ENCODE measurements at places on chromosomes 1 and 21. TPM values are rescaled to one million over a fixed set of nuclear protein-coding genes. Genes with fewer than 3 reads are reported as not detected.

Gene PPM1J
- total RNA-seq: 0.10 TPM

DNA sequence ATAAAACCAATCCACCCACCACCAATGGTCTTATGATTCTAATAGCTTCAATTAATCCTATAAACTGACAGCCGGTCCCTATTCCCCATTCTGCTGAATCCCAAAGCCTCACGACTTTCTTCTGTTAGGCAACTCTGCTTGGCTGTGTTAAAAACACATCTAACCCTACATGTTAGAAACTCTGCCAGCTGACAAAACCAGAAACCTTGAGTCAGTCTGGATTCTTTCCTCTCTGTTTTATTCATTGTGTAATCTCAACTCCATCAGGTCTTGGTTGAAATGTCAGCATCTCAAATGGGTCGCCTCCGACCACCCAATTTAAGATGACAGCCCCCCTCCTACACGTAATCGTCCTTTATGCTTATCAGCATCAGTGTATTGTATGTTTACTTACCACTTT lies 312.1 kb downstream of the DISC1 start:
- no peak for DNase-seq

GRCh38 chr1:244330318-244330625 lies 121.4 kb downstream of the ADSS2 start:
- DNase-seq: no peak

DNA sequence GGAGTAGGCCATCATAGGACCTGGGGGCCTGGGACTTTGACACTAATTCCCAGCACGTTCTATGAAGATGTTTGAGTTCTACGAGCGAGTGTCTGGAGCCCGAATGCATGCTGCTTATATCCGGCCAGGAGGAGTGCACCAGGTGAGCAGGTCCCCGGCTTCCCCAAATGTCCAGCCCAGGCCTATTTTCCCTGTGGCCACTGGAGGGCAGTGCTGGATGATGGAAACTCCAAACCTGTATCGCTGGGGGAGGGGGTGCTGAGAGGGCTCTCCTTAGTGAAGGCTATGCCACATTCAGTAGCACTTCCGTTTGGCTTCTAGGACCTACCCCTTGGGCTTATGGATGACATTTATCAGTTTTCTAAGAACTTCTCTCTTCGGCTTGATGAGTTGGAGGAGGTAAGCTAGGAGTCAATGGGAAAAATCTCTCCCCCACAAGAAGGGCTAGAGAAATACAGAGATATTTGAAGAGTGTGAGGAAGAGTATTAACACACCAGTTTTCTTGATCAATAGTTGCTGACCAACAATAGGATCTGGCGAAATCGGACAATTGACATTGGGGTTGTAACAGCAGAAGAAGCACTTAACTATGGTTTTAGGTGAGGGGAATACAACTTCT lies 5.2 kb upstream of the FCER1G start:
- DNase-seq: peak; percentile 63

- peak; percentile 8 for DNase-seq
Measured at GRCh38 chr1:199687321-199687720, 340.2 kb upstream of the NR5A2 start.

GRCh38 chr21:39645331-39645730 lies 32.6 kb downstream of the B3GALT5 start:
- no peak for DNase-seq

DNA sequence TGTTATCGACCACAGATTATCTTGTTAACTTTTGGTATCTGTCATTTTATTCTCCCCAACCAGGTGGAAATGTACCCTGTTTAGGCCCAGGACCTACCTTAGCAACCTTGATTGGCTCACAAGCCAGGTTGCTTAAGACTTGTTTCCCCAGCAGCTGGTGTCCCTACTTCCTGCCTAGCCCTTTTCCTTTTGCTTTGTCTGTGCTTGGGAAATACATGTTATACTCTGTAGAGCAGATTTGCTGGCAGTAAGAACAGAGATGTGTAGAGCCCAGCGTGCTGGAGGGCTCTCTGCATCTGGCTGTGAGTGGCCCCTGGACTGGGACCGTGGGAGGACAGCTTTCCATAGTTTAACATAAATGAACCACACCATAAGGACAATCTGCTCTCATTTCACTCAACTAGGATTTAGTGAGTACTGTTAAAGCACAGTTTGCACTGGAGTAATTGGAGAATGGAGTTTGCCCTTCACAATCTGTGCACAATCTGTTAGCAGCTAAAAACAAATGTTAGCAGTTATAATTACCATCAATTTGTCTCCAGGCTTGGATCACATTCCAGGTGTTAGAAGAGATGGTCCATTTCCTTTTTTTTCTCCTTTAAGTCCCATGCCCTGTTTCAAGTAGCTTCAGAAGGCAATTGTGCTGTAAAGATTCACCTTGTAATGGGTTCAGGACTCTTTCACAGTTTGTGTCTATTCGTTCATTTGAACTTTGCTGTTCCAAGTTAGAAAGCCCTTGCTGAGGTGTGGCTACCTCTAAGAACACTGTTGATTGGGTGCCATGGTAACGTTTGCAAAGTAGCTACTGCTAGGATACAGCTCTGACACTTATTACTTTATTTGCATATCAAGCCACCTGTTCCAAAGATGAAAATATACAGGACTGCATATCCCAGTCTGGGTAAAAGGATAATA lies at the start of gene APOBEC4:
Gene APOBEC4 (minus strand): TSS at position 770 of the 915 bp plus-strand sequence. CDS start 4,535 bp downstream, outside the sequence.
- DNase-seq: no peak

Gene VWA1
- total RNA-seq: 0.04 TPM

DNA sequence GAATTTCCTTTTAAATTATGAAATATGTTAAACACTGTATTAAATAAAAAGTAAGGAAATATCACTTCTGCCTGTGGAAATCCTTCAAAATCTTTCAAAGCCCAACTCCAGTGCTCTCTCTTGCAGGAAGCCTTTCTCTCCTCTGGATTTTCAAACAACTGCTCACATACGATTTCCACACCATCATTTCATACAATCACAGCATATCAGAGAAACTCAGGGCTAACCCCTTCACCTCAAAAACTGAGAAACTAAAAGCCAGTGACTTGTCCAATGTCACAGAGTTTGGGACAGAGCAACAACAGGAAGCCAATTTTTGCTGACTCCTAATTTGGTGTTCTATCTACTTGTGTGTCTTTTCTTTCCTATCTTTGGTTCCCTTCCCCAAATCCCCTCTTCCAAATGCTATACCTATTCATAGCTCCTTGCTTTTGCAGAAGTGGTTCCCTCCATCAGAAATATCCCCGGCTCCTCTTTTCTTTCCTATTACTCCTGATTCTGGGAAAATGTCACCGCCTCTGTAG lies 12.4 kb upstream of the TAL1 start:
- DNase-seq: no peak

GRCh38 chr1:107394301-107394700 lies 253.5 kb downstream of the NTNG1 start:
- DNase-seq: no peak

- peak; percentile 16 for DNase-seq
Measured at GRCh38 chr1:189269011-189269410, 1208.7 kb downstream of the BRINP3 start.

GRCh38 chr1:197923038-197923437 lies 5.9 kb downstream of the LHX9 start:
- DNase-seq: no peak

Gene SERPINC1
- not detected for total RNA-seq

GRCh38 chr1:52579415-52579814 lies 22.8 kb upstream of the GPX7 start:
- DNase-seq: no peak

DNA sequence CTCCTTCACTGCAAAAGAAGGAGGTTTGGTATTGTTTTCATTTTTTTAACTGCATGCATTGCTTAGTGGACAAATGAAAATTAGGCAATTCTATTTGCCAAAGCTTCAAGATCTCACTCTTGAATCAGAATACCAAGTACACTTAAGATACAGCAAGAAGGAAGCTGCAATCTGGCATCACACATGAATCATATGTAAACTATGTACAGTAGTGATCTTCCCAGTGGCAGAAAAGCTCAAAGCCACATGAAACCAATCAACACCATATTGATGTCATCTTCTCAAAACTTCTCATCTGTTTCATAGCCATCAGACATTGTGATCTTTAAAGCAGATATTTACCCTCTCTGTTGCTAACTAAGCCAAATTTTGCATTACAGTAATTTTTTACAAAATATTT lies 550.1 kb downstream of the LTN1 start:
- DNase-seq: no peak

- peak; percentile 87 for DNase-seq
Measured at GRCh38 chr1:208183977-208184911, 59.9 kb downstream of the PLXNA2 start.

- DNase-seq: no peak
Measured at GRCh38 chr1:62209931-62210595, 15.4 kb downstream of the L1TD1 start.

DNA sequence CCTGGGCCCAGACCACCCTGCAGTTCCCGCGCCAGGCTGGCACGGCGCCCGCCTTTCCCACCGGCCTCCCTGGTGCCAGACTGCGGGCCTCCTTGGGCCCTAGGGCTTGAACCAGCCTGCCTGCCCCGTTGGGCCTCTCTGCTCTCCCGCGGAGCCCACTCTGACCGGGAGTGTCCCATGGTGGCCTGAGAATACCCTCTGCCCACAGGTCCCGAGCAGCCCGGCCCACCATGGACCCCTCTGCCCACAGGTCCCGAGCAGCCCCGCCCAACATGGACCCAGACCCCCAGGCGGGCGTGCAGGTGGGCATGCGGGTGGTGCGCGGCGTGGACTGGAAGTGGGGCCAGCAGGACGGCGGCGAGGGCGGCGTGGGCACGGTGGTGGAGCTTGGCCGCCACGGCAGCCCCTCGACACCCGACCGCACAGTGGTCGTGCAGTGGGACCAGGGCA lies 7.9 kb downstream of the MIB2 start:
- DNase-seq: no peak

- DNase-seq: no peak
Measured at GRCh38 chr1:219143735-219144134, 29.9 kb upstream of the LYPLAL1 start.

DNA sequence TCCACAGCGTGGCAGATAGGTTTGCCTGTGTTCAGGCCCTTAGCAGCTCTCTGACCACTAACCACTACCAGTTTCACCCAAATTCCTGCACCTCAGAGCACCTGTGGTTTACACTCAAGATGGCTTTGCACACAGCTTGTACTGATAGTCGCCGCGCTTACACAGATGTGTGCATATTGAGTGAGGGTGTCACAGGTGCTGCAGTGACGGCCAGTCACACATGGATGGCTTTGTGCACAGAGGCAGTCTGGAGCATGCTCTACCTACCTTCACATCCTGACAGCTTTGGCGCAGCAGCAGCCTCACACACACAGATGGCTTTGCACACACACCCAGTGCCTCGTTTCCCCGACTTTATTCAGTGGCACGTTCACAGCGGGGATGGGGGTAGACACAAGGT lies 7.5 kb downstream of the DMAP1 start:
- no peak for DNase-seq

Gene TNNT2
- total RNA-seq: not detected

GRCh38 chr21:45332981-45333582 lies 45.4 kb upstream of the POFUT2 start:
- no peak for DNase-seq

Gene PYHIN1
- total RNA-seq: 0.33 TPM

- DNase-seq: no peak
Measured at GRCh38 chr1:53066891-53067738, 5.1 kb downstream of the PODN start.

GRCh38 chr1:67833602-67833940 lies 304 bp upstream of the GNG12 start:
- peak; percentile 50 for DNase-seq

DNA sequence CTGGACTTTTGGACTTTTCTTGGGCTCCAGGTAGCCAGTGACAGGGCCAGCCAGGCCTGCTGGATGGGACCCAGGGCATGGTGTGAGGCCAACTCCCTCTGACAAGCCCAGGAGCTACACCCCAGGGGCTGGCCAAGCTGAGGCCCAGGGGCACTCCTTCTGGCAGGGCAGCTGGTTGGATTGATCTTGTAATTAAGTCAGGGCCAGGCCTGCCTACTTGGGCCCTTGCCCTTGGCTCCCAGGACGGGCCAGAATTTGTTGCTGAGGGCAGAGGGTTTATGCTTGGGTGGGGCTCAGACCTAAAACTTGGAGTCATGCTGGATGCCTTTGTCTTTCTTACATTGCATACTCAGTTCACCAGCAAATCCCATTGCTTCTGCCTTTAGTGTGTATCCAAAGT lies 20.7 kb downstream of the KCNA2 start:
- no peak for DNase-seq

Gene PRXL2B
- 18.8 TPM for total RNA-seq

DNA sequence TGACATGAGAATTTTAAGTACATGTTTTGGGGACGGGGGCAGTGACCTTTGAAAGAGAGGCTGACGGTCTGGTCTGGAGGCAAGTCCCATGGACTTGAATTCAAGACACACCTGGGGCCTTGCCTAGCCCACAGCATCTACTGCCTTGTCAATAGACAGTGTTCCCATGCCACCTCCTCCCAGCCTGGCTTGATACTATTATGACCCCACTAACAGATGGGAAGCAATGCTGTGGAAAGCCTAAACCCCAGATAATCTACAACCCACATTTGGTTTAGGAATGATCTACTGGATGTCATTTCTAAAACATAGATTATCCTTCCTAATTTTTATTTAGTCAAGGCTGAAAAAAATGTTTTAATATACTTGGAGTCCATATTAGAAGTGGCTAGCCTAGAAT lies 17.8 kb upstream of the NFASC start:
- DNase-seq: no peak

Gene HSPA6
- 0.16 TPM for total RNA-seq

DNA sequence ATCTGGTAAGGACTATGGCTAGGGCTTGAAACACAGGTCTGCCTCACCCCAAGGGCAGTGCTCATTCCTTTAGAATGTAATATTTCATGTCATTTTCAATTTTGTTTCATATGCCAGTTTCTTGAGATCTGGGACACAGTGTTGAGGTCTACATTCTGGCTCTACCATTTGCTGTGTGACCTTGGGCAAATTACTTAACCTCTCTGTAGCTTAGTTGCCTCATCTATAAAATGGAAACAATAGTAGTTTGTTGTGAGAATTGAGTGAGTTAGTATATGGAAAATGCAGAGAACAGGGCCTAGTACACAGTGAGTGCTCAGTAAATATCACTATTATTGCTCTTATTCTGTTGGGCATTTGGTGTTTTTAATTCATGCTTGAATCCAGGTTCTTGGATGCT lies 84.4 kb downstream of the WDR3 start:
- DNase-seq: no peak

Gene ZNF648
- 0.06 TPM for total RNA-seq

GRCh38 chr1:223739366-223740037 lies 27.2 kb downstream of the CAPN2 start:
- no peak for DNase-seq

Gene TCHH
- total RNA-seq: not detected

Gene LCE3E
- total RNA-seq: not detected

Gene CRP
- not detected for total RNA-seq

- no peak for DNase-seq
Measured at GRCh38 chr1:23149114-23149513, 19.5 kb downstream of the LUZP1 start.

GRCh38 chr21:31538816-31539215 lies 120.7 kb upstream of the SOD1 start:
- DNase-seq: no peak

Gene CNR2
- total RNA-seq: not detected

All from H4 (cell line).